Astrocyte (in vitro differentiated cells and primary cell): ENCODE measurements at places on chromosomes 11 and 22.

DNA sequence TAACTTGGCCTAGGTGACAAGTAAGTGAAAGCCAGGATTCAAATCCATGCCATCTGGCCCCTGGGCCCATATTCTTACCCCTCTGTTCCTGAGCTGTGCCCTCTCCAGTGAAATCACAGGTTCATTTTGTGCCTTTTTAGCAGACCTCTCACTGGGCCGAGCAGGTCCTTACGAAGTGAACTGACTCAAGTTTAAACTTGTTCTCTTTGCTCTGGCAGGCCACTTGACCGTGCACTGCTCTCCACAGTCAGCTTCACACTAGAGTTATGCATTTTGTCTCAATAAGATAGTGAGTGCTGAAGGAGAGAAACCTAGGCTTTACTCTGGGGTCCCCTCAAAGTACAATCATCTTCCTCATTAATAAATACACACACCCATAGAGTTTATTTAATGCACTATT, 40.7 kb downstream of the ARFGAP3 start:
- no peak overlapping the region for H3K4me3 ChIP-seq
- H3K27ac ChIP-seq = no peak overlapping the region
- H3K36me3 ChIP-seq = peaks cover 24% of the 10 kb centered on the region
- H3K27me3 ChIP-seq = no peaks in the 10 kb centered on the region
- no peak for DNase-seq
- H3K4me1 ChIP-seq = peaks cover 4% of the 10 kb centered on the region

GRCh38 chr11:104051778-104052177, 15.3 kb downstream of the DDI1 start:
- H3K4me1 ChIP-seq = no peaks in the 10 kb centered on the region
- H3K27me3 ChIP-seq = no peaks in the 10 kb centered on the region
- DNase-seq = no peak
- no peak overlapping the region for H3K4me3 ChIP-seq

DNA sequence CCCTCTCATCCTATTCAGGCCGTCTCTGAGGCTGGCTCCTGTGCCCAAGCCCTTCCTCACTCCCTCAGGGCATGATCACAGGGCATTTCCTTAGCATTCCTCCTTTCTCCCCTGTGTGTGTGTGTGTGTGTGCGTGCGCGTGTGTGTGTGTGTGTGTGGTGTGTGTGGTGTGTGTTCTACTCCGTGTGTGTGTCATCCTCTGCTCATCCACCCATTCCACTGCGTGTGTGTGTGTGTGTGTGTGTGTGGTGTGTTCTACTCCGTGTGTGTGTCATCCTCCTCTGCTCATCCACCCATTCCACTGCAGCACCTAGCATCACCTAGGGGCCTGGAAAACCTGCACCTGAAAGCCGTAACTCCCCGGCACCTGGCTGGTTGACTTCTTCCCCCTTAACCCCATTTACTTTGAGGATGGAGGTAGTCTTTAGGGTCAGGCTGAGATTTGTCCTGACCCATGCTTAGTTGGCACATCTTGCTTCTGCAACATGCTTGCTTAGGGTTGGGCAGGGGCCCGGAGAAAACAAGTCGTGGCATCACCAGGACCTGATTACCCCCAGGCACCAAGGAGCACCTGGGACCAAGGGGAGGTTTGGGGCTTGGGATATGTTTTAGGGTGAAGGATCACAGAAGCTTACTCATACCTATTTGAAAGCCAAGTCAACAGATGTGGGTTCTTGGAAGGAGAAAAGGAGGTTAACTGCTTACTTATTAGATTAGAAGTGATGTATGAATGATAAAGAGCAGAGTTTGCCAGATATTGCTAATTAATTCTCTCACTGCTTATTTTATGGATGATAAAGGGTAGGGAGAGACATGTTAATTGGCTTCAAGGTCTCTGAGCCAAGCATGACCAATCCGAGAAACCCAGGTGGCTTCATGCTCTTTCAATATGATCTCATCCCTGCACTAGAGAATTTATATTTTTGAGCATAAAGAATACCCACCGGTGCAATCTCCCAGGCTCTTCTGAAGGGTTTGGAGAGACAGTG, 18.9 kb downstream of the TIMP3 start:
- peaks cover 3% of the 10 kb centered on the region for H3K36me3 ChIP-seq
- peak; percentile 24 for DNase-seq
- no peak overlapping the region for H3K27ac ChIP-seq
- H3K4me1 ChIP-seq = no peaks in the 10 kb centered on the region
- H3K27me3 ChIP-seq = no peaks in the 10 kb centered on the region

GRCh38 chr11:69683764-69684333, 8.7 kb upstream of the LTO1 start:
- no peaks in the 10 kb centered on the region for H3K4me1 ChIP-seq
- no peaks in the 10 kb centered on the region for H3K27me3 ChIP-seq
- no peaks in the 10 kb centered on the region for H3K36me3 ChIP-seq
- H3K4me3 ChIP-seq = no peak overlapping the region
- no peak overlapping the region for H3K27ac ChIP-seq

GRCh38 chr22:46777609-46777970, 15.1 kb downstream of the TBC1D22A start:
- H3K4me3 ChIP-seq = no peak overlapping the region
- no peak overlapping the region for H3K27ac ChIP-seq
- no peak for DNase-seq
- no peaks in the 10 kb centered on the region for H3K36me3 ChIP-seq
- H3K27me3 ChIP-seq = no peaks in the 10 kb centered on the region

- peak; percentile 55 for DNase-seq
- H3K27me3 ChIP-seq = no peaks in the 10 kb centered on the region
- H3K36me3 ChIP-seq = no peaks in the 10 kb centered on the region
- peaks cover 28% of the 10 kb centered on the region for H3K4me1 ChIP-seq
These were observed 104.2 kb downstream of the SCN3B start for GRCh38 chr11:123549926-123550917.

GRCh38 chr11:5643585-5643984, 18.8 kb downstream of the TRIM34 start:
- no peak for DNase-seq
- H3K27me3 ChIP-seq = no peaks in the 10 kb centered on the region
- H3K36me3 ChIP-seq = no peaks in the 10 kb centered on the region
- H3K27ac ChIP-seq = no peak overlapping the region
- no peak overlapping the region for H3K4me3 ChIP-seq

DNA sequence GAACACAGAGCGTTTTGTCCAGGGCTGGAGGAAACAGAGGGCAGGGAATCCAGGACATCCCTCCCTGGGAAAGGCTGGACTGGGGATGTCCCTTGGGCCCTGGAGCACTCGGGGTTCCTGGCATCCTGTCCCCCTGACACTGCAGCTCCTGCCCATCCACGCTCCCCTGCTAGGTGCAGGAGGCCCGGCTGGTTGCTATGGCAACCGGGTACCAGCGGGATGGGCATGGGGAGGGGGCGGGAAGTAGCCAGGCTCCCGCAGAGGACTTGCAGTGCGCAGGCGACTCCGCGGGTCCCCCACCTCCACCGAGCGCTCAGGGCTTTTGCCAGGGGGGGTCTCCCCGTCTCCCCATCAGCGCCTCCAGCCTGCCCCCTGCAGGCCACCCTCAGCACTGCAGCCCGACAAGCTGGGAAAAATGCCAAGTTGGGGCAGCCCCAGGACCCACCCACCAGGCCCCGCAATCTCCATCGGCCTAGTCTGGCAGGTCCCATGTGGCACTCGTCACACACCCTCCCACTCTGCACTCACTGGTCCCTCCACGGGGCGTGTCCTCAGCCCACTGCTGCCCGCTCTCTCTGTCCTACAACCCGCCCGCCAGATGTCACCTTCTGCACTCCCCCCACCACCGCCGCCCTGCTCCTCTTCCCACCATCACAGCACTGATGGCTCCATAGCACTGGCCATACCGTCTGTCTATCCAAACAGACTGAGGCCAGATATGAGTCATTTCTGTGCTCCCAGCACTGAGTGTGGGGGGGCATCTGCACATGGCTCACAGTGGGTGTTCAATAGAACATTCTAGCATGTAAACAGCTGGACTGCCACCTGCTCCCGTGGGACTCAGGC, 31.5 kb downstream of the KIAA0930 start:
- H3K27me3 ChIP-seq = no peaks in the 10 kb centered on the region
- no peak overlapping the region for H3K4me3 ChIP-seq

GRCh38 chr11:93907901-93908300, 57.5 kb upstream of the VSTM5 start:
- H3K27me3 ChIP-seq = no peaks in the 10 kb centered on the region
- H3K36me3 ChIP-seq = no peaks in the 10 kb centered on the region
- H3K27ac ChIP-seq = peak overlapping the region; percentile 51
- peaks cover 21% of the 10 kb centered on the region for H3K4me1 ChIP-seq
- H3K4me3 ChIP-seq = no peak overlapping the region
- no peak for DNase-seq

DNA sequence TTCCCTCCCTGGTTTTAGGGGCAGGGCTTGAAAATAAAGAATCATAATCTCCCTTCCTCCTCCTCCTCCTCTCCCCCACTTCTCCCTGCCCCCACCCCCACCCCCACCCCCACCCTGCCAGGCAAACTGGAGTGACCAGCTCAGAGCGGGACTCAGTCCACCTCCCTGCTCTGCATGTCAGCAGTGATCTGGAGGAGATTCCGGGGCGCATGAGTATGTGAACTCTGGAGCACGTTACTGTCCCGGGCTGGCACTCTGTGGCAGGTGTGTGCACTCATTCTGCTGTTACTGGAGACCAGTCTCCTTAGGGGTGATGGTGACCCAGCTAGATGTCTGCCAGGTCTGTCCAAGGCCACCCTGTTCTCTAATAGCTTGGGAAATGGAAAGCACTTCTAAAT, 33.9 kb downstream of the MARK2 start:
- H3K36me3 ChIP-seq = no peaks in the 10 kb centered on the region
- no peak overlapping the region for H3K4me3 ChIP-seq
- DNase-seq = no peak

GRCh38 chr11:44149651-44150050, 54.2 kb downstream of the EXT2 start:
- no peaks in the 10 kb centered on the region for H3K36me3 ChIP-seq
- H3K27me3 ChIP-seq = no peaks in the 10 kb centered on the region
- DNase-seq = peak; percentile 12
- H3K27ac ChIP-seq = no peak overlapping the region
- H3K4me3 ChIP-seq = no peak overlapping the region
- H3K4me1 ChIP-seq = no peaks in the 10 kb centered on the region

GRCh38 chr22:47115921-47116320, 353.5 kb downstream of the TBC1D22A start:
- H3K27me3 ChIP-seq = no peaks in the 10 kb centered on the region
- no peak overlapping the region for H3K27ac ChIP-seq
- no peaks in the 10 kb centered on the region for H3K36me3 ChIP-seq
- no peaks in the 10 kb centered on the region for H3K4me1 ChIP-seq
- H3K4me3 ChIP-seq = no peak overlapping the region

DNA sequence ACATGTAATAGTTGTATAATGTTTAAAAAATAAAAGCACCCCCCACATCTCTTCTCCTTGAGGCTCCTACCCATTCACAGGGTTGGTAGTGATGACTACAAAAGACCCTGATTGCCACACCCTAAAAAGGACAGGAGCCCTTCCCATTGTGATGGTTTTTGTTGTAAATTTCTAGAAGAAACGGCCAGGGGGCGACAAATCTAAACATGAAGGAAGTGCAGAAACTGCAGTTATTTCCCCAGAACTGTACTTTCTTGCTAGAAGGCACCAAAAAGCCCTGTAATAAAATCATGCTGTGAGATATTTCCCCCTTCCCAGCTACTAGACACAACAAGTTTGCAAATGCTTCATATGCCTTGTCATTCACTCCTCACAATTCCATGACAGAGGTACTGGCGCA, 10.8 kb downstream of the PRR5L start:
- H3K27ac ChIP-seq = no peak overlapping the region
- no peaks in the 10 kb centered on the region for H3K27me3 ChIP-seq
- peak; percentile 37 for DNase-seq
- H3K4me1 ChIP-seq = peaks cover 6% of the 10 kb centered on the region

- no peak overlapping the region for H3K27ac ChIP-seq
- peaks cover 6% of the 10 kb centered on the region for H3K4me1 ChIP-seq
- H3K4me3 ChIP-seq = no peak overlapping the region
- no peak for DNase-seq
- no peaks in the 10 kb centered on the region for H3K36me3 ChIP-seq
These were observed 151.7 kb downstream of the ADAMTS15 start for GRCh38 chr11:130600139-130600538.

DNA sequence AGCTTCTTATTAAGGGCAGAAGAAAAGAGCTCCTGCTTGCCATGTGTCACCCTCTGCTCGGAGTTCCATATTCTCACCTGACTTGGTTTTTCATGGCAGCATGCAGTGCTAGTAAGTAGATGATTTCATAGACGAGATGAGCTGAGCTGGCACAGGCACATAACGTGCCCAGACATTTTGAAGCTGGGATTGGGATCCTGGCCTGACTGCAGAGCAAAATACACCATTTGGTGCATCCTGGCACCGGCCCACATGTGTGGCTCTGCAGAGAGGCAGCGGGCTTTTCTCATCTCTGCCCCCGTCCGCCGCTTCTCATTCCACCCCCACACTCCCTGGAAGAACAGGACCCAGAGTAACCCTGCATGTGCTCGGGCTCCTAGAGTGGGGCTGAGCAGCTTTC, 24.8 kb downstream of the FAM118A start:
- H3K36me3 ChIP-seq = no peaks in the 10 kb centered on the region
- no peak for DNase-seq
- no peak overlapping the region for H3K4me3 ChIP-seq
- H3K27ac ChIP-seq = no peak overlapping the region

- no peak overlapping the region for H3K4me3 ChIP-seq
- H3K27me3 ChIP-seq = no peaks in the 10 kb centered on the region
- peaks cover 23% of the 10 kb centered on the region for H3K4me1 ChIP-seq
- H3K36me3 ChIP-seq = peaks cover 3% of the 10 kb centered on the region
- DNase-seq = peak; percentile 90
- peak overlapping the region; percentile 70 for H3K27ac ChIP-seq
These were observed 105.6 kb downstream of the ATXN10 start for GRCh38 chr22:45777046-45777851.

DNA sequence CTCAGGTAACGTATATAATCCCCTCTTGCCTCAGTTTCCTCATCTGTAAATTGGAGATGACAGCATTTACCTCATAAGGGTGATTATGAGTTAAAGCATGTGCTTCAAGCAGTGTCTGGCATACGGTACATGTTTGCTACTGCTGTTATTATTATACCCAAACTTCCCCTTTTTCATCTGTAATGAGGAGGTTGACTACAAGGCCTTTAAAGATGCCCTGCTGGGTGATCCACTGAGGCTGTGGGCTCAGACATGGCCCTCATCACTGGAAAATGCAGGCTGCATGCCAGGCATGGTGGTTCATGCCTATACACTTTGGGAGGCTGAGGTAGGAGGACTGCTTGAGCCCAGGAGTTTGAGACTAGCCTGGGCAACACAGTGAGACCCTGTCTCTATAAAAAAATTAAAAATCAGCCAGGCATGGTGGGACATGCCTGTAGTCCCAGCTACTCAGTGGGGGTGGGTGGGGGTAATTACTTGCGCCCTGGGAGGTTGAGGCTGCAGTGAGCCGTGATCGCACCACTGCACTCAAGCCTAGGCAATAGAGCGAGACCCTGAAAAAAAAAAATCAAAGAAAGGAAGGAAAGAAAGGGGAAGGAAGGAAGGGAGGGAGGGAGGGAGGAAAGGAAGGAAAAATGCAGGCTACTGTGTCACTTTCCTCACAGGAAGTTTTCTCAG, 4.3 kb downstream of the PIK3IP1 start:
- H3K4me1 ChIP-seq = peaks cover 16% of the 10 kb centered on the region
- H3K27me3 ChIP-seq = peaks cover 5% of the 10 kb centered on the region
- peaks cover 2% of the 10 kb centered on the region for H3K36me3 ChIP-seq
- H3K27ac ChIP-seq = no peak overlapping the region
- no peak for DNase-seq
- no peak overlapping the region for H3K4me3 ChIP-seq
